ENCODE measurements at places on chromosomes 1 and 21.

DNA sequence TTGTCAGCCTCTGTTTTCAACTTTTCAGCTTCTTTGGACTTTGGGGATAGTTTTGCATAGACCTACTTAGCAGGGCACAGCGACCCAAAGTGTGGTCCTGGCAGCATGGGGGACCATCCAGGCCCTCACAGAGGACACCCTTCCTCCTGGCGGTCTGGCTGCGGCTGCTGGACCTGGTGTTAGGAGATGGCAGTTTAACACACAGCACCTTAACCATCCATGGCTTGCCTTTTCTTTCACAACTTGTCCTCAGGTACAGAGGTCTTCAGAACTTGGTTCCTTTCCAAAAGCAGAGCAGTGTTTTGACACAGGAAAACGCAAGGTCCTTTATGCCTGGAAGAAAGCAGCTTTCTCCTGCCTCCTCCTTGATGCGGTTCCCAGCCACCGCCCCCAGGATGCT lies 68.1 kb downstream of the RHOU start:
- no peak for DNase-seq

- DNase-seq: no peak
These were observed 15.9 kb upstream of the PEAR1 start for GRCh38 chr1:156877433-156878170.

DNA sequence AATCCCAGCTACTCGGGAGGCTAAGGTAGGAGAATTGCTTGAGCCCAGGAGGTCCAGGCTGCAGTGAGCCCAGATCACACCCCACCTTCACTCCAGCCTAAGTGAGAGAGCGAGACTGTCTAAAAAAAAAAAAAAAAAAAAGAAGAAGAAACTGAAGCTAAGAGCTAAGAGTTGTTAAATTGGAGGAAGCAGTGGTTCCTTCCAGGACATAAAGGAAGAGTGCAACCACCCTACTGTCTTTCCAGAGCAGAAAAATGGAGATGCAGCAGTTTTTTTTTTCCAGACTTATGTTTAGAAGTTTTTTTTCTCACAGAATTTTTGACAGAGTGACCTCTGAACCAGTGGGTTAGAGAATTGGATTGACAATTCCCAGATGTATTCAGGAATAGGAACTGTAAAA lies 88.7 kb downstream of the HLX start:
- no peak for DNase-seq

- DNase-seq: peak; percentile 65
These were observed 78.6 kb upstream of the SOD1 start for GRCh38 chr21:31580866-31581276.

DNA sequence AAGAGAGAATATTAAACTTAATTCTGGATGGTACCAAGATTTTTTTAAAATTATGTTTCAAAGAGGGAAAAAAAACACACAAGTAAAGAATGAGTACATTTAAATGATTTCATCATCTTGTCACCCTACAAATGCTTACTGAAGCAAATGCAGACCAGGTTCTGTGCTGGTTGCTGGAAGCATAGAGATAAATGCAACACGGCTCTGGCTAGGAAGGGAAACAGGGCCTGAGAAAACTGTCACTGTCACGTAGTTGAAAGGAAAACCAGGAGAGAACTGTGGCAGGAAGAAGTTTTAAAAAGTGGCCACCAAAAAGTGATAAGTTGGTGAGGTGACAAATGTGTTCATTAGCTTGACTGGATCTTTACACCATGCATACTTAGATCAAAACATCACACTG lies 336.9 kb upstream of the NFIA start:
- DNase-seq: no peak

DNA sequence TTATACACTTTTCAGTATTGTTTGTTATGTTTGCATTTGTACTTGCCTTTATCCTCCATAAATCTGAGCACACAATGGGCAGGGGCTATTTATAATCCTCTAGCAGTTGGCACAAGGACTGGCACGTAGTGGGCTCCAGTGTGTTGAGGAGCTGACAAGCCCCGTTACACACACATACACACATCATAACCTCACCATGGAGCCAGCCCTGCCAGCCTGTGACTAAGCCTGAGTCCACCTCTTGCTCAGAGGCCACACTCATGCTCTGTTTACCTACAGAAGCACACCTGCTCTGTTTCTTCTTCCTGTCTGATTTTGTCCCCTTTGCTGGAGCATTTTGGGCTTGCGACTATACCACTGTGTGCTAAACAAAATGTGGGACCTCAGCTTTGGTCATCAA lies 64.5 kb upstream of the SPATA6 start:
- DNase-seq: no peak

DNA sequence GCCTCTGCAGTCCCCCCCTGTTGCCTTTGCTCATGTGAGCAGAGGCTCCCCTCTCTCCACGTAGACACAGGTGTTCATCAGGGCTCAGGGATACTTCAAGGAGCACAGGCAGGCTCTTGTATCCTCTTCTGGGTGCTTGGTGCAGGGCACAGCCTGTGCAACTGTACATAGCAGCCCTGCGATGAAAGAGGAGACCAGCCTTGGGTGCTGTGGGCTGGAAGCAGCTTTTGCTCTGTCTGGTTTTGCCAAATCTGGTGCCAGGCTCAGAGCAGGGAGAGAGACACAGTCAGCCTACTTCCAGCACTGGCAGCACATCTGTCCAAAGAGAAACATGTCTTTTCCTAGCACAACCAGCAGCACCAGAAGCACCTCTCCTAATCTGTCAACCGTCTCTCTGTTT lies 132.1 kb downstream of the ETS2 start:
- DNase-seq: no peak

- DNase-seq: no peak
These were observed 51.5 kb downstream of the PRDM2 start for GRCh38 chr1:13751458-13751871.

DNA sequence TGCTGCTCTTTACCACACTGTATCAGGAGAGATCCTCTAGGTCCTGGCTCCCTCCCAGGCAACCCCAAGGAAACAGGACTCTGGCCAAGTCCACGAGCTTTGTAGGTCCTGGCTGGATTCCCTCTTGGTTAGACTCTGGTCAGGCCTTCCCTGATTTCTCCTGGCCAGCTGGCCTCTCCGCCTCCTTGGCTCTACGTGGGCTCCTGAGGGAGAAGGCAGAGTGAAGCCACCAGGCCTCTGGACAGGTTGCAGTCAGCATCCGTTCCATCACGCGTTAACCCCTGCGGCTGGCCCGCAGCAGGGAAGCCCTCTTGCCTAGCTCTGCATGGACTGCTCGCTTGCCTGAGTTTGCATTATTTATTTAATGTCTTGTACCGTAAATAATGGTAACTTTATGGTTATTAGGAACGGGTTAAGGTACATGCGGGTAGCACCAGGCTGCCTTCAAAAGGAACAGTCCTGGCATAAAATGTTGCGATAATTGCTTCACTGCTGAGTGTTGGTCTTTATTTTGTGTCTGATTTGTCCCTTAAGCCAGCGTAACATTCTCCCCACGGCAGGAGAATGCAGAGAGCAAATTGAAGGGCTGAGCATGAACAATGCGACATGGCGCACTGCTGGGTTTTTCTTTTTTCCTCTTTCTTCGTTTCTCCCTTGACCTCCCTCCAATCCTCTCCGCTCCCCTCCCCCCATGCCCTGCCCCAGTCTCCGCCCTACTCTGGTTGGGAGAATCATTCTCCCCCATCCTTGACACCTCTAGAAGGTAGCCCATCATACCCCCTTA lies 100.3 kb downstream of the RNF220 start:
- DNase-seq: no peak

GRCh38 chr1:110339407-110340206 lies 430 bp downstream of the RBM15 start:
- DNase-seq: no peak
